Progenitor cell of endocrine pancreas (in vitro differentiated cells): ENCODE measurements at places on chromosomes 5 and 9.

DNA sequence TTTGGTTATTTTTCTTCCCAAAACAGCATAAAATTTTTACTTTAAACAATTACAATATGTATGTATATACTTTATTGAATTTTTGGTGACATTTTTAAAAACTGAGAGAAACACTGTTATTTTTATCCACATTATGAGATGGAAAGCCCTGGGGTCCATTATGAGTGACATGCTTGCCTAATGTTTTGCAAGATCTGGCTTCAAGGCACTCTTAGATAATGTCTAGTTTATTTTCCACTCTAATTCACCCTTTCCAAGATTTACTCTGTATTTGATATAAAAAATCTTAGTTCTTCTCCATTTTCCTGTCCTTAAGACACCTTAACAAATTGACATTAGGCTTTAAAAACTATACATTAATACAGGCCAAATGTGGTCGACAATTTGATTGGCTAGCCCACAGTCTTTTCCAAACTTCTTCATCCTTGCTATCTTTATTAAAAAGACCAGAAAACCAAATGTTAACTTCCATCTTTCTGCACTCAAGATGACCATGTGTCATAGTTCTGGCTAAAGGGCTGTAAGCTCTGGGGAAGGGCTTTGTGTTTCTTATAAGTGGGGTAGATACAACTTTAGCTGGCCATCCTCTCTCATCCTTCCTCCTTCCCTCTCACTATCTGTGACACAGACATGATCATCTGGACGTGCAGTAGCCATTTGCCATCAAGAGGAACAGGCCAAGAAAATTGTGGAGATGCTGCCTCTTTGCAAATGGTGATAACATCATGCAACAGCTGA, 561.1 kb downstream of the PDE4D start:
- no peak for DNase-seq

DNA sequence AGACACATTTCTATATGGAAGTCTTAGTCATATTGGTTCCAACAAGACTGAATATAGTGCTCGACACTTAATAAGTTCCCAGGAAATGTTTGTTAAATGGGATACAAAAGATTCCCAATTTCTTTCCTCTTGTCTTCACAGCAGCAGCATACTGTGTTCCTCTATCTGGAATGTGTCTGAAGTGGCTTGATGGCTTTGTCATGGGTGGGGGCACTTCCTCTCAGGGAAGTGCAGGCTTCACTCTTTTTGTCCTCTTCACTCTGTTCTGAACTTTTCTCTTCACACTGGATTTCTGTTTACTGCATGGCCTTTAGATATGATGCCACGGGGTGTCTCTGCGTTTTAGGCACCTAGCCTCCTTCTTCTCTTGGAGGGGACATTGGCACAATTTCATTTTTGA, 127.7 kb upstream of the C9orf72 start:
- no peak for DNase-seq

- DNase-seq, result no peak
Measured at GRCh38 chr5:139925650-139926640, 117.2 kb downstream of the NRG2 start.

- DNase-seq, result no peak
Measured at GRCh38 chr5:132258102-132259068, 889 bp downstream of the PDLIM4 start.

DNA sequence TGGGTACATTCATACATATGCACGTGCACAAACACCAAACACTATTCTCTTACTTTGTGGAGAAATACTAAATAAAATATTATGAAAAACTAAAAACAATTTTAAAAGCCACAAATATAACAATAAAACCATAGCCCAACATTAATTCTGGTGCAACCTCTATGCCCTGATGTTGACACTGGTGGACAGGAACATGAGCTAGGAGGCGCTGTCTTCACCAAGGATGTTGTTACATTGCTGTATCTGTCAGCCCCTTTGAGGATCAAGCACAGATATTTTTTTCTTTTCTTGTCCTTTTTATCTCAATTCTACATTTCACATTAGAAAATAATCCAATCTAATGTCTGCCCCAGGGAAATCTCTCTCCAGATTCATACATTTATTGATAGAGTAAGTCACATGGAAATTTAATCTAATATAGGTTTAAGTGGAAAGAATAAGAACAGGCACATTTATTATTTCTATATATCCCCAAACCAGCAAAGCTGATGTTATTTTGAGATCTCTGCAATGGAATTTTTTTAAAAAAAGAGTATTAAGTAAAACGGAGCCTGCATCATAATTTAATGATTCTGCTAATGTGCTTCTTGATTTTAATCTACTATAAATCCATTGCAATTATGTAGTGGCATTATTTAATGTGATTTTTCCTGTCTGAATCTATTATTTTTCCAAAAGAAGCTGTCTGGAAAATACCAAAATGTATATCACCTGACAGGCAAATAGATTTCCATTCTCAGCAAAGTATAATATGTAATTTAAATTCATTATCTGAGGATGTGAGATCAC, 716.5 kb downstream of the MTRR start:
- no peak for DNase-seq

- DNase-seq, result no peak
Measured at GRCh38 chr5:179128041-179128365, 67.8 kb downstream of the ZNF354C start.

- no peak for DNase-seq
Measured at GRCh38 chr9:6735422-6735821, 22.4 kb upstream of the KDM4C start.

- DNase-seq, result no peak
Measured at GRCh38 chr5:54930736-54931135, 54.7 kb downstream of the ESM1 start.

GRCh38 chr9:79490657-79491248, 81.0 kb upstream of the TLE4 start:
- DNase-seq, result no peak

DNA sequence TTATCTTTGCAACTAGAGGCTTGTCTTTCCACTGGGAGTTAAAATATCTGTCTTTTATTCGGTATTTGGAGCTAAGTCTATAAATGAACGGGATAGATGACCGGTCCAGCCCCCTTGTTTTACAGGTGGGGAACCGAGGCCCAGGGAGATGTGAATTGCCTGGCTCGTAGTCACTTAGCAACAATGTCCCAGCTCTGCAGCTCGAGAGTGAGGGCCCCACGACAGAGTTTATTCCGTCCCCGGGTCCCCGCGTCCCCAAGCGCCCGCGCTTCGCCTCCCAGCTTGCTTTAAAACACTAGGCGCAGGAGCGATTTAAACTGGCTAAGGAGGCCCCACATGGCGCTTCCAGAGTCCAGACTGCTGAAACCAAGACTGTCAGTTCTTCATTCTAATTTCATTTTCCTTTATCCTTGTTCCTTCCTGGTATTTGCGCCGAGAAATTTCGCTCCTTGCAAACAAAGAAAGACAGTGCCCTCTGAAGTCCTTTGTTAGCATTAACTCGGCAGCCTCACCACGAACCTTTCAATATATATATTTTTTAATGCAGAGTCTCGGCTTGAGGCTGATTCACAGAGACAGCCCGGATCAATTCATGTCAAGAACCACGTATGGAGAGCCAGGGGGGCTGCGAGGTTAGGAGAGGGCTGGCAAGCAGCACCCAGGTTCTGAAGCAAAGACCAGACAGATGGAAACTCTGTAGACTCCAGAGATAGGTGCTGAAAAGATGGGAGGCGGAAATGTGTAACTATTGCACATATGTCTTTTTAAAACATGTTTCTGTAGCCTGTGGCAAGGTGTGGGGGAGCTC, 1.4 kb upstream of the ENC1 start:
- DNase-seq, result no peak

DNA sequence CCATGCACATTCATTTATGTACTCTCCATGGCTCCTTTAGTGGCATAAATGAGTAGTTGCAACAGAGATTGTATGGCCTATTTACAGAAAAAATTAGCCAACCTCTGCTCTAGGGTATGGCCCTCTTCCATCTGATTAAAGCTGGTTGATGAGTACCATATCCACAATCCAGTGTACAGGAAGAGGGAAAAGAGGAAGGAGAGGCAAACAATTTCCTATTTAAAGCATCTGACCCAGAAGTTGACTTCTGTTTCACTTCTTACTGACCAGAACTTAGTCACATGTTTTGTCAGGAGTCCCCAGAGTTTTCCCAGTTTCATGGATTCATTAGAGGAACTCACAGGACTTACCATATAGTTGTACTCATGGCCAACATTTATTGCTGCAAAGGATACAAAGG, 68.6 kb upstream of the STARD4 start:
- no peak for DNase-seq

- no peak for DNase-seq
Measured at GRCh38 chr9:72574156-72574810, 52.9 kb downstream of the TMC1 start.

GRCh38 chr9:133148199-133149129, 15.2 kb downstream of the GBGT1 start:
- no peak for DNase-seq

GRCh38 chr9:106528158-106528557, 334.8 kb upstream of the ZNF462 start:
- DNase-seq, result no peak

- DNase-seq, result no peak
Measured at GRCh38 chr9:109497226-109498153, 617 bp downstream of the PTPN3 start.

- no peak for DNase-seq
Measured at GRCh38 chr9:73135394-73135793, 16.3 kb upstream of the ANXA1 start.

- DNase-seq, result no peak
Measured at GRCh38 chr9:18632632-18633403, 158.9 kb downstream of the ADAMTSL1 start.

DNA sequence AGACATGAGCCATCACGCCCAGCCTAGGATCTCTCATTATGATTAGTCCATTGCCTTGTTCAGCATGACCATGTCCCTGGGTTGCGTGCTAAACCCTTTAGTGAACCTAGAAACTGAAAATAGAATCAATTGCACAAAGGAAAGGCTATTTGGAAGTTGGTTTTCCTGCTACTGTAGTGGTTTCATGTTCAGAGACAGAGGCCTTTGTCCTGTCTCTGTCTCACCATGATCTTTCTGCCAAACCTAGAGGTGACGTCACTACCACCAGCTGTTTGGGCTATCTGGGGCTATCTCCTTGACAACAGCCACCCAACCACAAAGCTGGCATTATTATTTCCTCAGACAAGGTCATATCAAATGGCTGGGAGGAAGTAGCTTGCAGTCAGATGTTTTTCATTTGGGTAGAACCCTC, 4.0 kb upstream of the CDK5RAP2 start:
- DNase-seq, result no peak

- no peak for DNase-seq
Measured at GRCh38 chr5:10265245-10266109, 15.4 kb downstream of the CCT5 start.

DNA sequence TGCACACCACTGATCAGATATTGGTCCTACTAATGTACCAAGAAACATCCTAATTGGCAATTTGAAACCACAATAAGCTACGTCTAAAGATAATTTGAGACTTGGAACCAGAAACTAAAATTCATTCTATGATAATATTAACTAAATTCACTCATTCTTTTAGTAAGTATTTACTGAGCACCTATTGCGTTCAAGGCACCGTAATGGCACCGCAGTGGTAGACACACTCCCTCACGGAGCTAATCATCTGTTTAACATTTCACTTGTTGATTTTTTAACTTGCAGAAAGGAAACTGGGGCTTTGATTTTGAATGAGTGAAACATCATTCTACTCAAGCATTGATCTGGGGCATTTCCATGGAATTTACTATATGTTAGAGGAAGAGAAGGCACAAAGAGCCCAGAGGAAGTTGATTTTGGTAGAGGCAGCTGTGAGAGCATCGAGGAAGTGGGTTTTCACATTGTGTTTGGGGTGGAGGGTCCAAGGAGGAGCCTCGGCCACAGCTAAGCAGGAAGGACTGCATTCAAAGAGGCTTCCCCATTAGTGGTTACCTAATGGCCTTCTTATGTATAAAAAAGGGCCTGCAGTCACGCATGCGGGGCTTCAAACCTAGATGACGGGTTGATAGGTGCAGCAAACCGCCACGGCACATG, 7.1 kb downstream of the RAPGEF1 start:
- DNase-seq, result no peak

DNA sequence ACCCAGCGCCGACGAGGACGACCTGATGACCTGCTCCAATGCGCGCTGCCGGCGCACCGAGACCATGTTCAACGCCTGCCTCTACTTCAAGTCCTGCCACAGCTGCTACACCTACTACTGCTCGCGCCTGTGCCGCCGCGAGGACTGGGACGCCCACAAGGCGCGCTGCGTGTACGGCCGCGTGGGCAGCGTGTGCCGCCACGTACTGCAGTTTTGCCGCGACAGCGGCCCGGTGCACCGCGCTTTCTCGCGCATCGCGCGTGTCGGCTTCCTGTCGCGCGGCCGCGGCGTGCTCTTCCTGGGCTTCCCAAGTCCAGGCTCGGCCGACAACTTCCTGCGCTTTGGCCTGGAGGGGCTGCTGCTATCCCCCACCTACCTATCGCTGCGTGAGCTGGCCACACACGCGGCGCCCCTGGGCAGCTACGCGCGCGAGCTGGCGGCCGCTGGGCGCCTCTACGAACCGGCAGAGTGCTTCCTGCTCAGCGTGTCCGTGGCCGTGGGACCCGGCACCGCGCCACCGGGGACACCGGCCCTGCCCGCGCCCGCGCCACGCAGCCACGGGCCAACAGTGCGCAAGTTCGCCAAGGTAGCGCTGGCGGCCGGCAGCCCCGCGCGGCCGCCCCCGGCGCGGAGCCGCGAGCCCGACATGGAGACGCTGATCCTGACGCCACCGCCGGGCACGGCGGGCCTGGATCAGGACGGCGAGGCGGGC, 2.7 kb upstream of the PHPT1 start:
- no peak for DNase-seq

DNA sequence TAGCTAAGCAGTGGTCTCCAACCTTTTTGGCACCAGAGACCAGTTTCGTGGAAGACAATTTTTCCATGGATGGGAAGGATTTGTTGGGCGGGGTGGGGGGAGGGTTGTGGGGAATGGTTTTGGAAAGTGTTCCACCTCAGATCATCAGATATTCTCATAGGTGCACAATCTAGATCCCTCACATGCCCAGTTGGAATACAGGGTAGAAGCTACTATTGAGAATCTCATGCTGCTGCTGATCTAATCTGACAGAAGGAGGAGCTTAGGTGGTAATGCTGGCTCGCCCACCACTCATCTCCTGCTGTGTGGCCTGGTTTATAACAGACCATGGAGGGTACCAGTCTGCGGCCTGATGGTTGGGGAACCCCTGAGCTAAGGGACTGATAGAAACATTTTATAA, 662.7 kb upstream of the RGMB start:
- DNase-seq, result no peak
